Stimulated activated CD8-positive, alpha-beta memory T cell treated with anti-CD3 and anti-CD28 coated beads, Interleukin-7, amount 100 ng/mL, for 48 hours (primary cell): ENCODE measurements at places on chromosomes 5 and 9.

- no peak for DNase-seq
Observed at GRCh38 chr9:77731930-77732329, 83.8 kb upstream of the GNA14 start.

- no peak for DNase-seq
Observed at GRCh38 chr9:29714860-29715259, 2141.6 kb upstream of the C9orf72 start.

- DNase-seq = no peak
Observed at GRCh38 chr5:9370256-9370655, 175.6 kb downstream of the SEMA5A start.

DNA sequence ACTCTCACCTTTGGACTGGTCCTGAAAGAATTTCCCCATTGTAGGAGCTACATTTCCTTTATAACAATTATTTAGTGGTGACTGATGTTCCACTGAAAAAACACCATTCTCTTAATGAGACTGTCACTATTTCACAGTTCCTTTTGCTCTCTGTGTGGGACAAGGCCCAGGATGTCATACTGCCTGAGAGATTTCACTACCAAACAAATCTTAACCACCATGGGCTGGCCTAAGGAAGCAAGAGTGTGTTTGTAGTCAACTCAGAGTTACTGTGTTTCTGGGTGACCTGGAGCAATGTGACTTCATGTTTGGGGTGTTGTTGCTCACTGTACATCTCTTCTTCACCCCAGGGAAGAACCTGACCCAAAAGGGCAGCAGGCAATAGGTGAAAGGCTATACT lies 50.1 kb upstream of the ZNF608 start:
- DNase-seq = no peak

DNA sequence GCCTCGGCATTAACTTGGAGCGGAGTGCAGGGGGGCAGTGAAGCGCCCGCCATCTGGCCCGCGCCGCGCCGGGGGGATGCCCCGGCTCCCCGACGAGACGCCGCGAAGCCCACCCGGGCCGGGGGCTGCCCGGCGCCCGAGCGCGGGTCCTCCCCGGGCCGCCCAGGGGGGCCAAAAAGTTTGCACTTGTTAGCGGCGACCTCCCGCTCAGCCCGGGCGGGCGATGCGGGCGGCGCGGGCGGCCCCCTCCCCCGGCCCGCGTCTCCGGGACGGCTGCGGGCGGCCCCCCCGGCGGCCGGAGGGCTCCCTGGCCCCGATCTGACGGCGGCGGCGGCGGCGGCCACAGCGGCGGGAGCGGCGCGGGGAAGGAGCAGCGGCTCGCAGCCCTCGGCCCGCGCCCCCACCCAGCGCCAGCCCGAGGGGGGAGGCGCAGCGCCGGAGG lies at the start of gene NTNG2:
NTNG2 (plus strand) TSS at position 316 of the 442 bp plus-strand sequence. CDS start 4,774 bp downstream, outside the sequence.
- no peak for DNase-seq

- DNase-seq = no peak
Observed at GRCh38 chr5:13648822-13649221, 295.7 kb downstream of the DNAH5 start.

DNA sequence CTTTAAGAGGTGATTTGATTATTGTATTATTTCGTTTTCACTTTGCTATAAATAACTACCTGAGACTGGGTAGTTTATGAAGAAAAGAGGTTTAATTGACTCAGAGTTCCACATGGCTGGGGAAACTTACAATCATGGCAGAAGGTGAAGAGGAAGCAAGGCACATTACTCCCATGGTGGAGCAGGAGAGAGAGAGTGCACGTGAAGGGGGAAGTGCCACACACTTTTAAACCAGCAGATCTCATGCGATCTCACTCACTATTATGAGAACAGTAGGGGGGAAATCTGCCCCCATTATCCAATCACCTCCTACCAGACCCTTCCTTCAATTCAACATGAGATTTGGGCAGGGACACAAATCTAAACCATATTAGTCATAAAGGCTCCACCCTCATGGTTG lies 36.1 kb upstream of the NDFIP1 start:
- DNase-seq = no peak

- no peak for DNase-seq
Observed at GRCh38 chr5:11048760-11049159, 287.7 kb upstream of the DAP start.
